ENCODE measurements at places on chromosomes 2 and 18.

GRCh38 chr2:18784245-18784644 lies 194.9 kb upstream of the NT5C1B start:
- DNase-seq = no peak

DNA sequence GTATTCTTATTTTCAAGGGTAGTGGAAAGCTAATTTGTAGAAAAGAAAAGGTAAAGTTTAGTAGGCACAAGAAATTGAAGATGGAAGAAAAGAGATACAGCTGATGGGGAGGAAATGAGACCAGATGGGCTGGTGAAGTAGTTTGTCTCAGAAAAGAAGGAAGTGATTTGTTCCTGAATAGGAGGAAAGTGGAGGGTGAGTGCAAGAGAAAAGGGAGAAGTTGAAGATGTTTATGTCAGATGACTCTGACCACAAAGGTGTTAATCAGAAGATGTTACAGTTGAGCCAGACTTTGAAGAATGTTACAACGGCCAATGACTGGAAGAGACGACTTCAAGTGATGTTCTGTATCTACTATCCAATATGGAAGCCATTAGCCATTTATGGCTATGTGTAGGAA lies 21.2 kb downstream of the ZSCAN30 start:
- DNase-seq = no peak

DNA sequence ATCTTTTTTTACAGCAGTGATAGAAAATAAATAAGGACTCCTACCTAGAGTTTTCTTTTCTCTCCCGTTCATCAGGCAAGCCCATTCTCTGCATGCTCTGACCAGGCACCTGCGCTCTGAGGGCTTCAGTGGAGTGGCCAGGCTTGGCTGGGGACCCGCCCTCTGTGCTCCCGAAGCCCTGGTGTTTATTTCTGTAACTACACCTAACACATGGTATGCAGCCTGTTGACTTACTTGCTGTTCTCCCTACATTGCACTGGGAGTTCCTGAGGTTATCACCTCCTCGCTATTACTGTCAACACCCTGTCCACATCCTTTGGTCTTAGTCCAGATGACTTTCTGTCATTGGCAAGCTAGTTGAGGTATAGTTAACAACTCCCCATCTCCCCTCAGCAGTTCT lies 317.7 kb downstream of the LPIN1 start:
- DNase-seq = no peak

DNA sequence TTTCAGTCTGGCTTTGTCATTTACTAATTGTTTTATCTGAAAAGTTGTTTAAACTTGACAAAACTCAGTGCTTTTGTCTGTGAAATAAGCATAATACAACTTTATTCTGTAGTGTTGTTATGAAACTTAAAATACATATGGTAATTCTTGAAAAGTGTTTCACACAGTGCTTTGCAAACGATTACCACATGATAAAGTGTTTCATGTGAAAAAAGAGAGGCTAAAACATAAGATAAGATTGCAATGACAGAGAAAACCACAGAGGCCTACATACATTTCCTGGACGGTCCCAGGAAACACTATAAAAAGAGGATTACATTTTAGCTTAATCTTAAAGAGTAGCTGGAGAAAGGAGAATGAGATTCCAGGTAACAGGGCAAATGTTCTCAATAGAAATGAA lies 1934.6 kb upstream of the LRRTM1 start:
- DNase-seq = no peak

DNA sequence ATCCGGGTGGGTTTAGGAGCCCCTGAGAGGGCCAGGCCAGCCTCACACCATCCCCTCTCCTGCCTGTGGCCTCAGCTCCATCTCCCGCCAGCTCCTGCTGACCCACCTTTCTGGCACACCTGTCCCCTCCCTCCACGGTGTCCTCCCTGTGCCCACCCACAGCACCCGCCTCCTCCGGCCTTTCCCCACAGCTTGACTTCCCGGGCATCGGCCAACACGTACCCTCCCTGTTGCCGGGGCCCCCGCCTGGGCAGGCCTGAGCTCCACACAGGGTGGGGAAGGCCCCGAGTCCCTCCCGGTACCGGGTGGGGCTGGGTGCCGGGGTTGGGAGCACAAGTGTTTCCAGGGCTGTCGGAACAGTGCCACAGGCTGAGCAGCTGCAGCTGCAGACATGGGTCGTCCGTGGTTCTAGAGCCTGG lies 6.5 kb downstream of the GPC1 start:
- DNase-seq = no peak

GRCh38 chr2:30705711-30706533 lies 101.3 kb downstream of the CAPN13 start:
- DNase-seq = no peak

Data from retina (tissue), 1 donor.